ENCODE measurements at places on chromosomes 5 and 9.
A peak's percentile ranks its signal among the peaks of the same experiment; 100 is the strongest.

GRCh38 chr9:81363916-81364480 lies 325.3 kb downstream of the TLE1 start:
- DNase-seq: no peak

DNA sequence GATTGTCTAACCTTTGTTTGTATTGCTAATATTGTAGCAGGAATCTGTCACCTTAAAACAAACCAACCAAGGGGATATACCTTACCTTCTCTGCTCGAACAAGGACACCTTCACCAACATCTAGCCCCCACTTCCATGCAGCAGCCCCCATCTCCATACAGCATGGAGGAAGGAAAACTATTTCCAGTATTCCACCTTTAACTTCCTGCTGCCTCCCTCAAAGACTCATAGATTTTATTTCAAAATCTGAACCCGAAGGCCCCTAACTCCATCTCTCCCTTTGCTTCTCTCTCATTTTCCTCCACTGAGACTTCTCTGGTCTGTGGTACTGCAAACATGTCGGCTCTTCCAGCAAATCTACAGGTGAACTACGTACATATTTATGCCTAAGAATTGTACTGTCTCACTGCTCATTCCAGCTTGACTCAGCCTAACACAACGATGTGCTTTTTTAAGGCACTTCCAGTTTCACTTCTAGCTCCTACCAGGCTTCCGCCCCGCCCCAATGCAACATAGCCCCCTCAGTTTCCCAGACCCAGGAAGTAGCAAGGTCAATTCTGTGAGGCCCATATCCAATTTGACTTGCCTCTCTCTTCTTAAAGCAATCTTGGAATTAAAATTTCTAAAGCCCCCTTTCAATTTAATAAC lies 70.7 kb upstream of the RNF38 start:
- DNase-seq: no peak

DNA sequence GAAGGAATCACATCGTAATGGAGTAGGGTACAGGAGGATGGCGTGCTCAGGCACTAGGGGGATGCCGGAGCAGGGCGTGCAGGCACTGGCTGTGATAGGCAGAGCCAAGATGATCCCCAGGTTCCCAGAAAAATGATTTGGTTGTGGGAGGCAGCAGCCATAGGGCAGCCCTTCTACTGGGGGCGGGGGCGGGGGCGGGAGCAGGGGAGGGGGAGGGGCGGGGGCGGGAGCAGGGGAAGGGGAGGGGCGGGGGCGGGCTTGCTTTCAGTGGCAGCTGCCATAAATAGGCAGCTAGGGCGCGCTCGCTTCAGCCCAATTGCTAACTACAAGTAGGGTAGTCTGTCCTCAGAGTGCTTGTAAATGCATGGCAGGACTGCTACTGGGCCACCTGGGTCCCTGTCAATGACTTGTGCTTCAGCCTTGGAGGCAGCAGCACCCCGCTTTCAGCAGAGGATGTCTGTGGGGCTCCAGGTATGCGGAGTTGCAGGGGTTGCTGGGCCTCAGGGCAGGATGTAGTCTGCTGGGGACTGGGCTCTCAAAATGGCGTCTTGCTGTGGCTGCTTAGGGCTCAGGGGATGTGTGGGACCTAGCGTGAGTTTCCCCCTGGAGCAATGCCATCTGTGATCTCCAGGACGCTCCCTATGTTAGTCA lies 354.3 kb downstream of the RAB3C start:
- no peak for DNase-seq

GRCh38 chr9:13705918-13706317 lies 426.4 kb upstream of the MPDZ start:
- DNase-seq: peak; percentile 86

GRCh38 chr9:82706786-82707185 lies 356.2 kb downstream of the RASEF start:
- DNase-seq: no peak
